Stimulated activated CD4-positive, alpha-beta T cell treated with anti-CD3 and anti-CD28 coated beads, Interleukin-12 subunit alpha, Interleukin-12 subunit beta, amount 100 ng/mL, for 24 hours (primary cell): ENCODE measurements at places on chromosomes 1 and 21.

GRCh38 chr1:83559129-83559840 is 439.6 kb downstream of the TTLL7 start:
- DNase-seq, result no peak

DNA sequence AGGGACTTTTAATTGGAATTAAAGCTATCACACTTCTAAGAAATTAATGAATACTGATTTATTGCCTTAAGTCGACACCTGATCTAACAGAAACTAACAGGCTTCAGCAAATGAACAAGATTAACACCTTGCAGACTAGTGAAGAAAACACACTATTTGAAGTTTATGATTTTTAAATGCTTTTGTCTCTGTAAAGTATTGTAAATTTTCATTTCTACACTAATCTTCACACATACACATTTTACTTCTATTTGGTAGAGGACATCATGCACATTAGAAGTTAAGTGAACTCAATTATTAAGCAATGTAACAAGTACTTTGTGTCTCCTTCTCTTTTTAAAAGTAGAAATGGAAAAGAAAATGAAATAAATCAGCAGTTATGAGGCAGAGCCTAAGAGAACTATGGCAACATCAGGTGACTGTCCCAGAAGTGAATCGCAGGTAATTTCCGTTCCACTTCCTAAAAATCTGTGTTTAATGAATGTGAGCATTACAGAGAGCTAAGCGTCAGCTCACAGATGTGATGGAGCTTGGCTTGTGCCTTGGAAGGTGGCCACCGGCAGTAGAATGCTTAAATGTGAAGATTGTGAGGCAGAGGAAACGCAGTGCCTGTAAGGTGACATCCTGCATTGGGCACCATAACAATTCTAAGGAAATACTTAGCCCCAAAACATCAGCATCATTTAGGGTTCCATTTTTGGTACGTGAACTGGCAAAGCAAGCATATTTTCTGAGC is 1.2 kb downstream of the PRMT2 start:
- DNase-seq, result no peak

DNA sequence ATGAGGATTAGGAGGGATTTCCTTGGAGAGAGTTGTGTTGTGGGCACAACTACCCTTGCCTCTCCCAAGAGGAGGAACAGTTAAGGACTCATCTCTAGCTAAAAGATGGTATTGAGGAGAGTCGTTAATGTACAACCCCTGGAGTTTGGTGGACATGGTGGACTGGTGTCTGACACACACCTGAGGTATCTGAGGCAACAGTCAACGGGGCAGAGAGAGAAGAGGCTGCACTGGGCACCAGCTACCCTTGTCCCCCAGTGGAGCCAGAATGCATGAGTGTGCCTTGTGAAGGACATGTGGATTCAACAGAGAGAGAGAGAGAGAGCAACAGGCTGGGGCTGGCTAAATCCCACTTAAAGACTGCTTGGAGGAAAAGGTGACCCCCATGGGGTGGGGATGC is 13.0 kb downstream of the RAB7B start:
- DNase-seq, result no peak

DNA sequence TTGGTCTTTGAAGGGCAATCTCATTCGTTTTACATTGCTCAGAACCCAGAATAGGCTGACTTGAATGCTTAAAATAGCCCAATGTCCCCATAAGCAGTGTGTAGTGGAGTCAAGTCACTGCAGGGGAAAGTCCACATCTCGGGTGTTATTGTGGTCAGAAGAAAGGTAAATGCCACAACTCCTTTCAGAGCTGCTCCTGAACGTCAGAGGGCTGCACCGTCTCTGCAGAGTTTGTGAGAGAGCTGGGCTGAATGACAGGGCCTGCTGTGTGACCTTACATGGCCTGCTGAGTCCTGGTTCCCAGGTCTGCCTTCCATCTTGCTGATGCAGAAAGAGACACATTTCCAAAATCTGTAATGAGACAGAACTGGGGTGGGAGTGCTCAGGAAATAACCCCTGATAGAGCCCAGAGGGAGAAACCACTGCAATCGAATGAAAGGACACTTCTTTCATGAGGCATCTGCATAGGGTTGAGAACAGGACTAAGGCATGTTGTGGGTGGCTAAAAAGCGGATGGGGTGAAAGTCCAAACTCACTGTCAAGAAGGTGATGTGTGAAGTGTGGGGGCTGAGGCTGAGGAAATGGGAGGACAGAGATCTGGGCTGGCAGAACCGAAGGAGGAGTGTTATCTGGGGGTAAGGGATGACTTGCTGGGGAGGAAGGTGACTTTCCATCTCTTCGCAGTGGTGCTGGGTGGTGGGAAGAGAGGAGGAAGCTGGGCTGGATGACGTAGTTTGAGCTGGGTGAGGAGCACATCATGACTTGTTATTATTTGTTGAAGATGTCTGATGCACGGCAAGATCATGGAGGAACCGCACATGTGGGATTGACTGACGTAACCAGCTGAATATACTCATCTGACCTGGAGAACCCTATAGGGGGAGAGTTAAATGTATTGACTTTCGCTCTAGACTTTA is 33.7 kb downstream of the XCL2 start:
- DNase-seq, result no peak

DNA sequence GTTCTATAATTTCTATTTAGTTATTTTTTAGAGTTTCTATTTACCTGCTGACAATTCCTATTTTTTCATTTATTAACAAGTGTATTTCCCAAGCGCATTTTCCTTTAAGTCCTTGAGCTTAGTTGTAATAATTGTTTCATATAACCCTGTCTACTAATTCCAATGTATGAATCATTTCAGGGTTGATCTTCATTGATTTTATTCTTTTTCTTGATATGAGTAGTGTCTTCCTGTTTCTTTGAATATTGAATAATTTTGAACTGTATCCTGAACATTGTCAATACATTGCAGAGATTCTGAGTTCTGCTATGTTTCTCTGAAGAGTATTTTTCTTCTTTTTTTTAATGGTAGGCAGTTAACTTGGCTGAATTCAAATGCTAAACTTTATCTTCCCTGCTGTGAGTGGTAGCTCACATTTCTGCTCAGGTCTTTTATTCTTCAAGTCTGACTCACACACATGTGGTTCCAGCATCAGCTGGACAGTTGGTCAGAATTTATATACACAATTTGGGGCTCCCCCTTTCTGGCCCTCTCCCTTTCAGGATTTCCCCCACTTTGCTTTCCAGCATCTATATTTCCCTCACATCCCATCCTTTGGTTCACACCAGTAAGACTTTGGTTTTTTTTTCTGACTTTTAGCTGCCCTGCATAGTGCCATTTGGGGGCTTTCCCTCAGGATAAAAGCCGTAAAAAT is 54.4 kb upstream of the WDR26 start:
- DNase-seq, result no peak

- DNase-seq, result no peak
These were observed 78.1 kb downstream of the KCTD3 start for GRCh38 chr1:215645182-215645581.

- no peak for DNase-seq
These were observed 61.6 kb upstream of the SPAG17 start for GRCh38 chr1:118246646-118247045.

DNA sequence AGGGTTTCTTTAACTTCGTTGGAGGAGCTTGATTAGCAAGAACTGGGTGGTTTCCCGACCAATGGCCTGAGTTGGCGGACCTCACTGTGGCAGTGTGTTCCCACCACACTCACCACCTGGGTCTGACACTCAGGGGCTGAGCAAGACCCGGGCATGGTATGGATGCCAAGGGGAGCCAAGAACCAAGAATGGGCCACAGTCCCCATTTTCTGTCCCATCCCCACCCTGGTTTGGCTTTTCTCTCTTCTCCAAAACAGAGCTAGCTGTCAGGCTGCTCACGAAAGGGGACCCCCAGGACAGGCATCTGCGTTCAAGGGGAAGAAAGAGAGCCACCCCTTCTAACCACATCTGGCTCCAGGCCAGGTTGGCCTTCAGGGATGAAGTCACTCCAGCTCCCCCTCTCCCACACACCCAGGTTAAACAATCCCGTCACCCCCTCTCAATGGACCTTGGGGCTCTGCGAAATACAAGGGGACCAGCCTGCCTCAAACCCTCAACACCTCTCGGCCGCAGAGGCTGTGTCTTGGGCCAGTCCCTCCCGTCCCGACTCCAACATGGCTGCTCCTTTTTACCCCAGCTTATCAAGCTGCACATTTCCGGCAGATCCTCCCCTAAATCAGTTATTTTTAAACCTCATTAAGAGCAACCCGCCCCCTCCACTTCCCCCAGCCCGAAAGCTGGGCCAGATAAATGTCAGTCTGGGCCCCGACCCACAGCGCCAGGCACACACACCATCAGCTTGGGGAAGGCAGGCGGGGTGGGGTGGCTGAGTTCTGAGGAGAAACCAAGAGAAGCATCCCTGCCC is 3.4 kb downstream of the TAGLN2 start:
- DNase-seq, result no peak

GRCh38 chr1:147109041-147109440 is 63.2 kb downstream of the PRKAB2 start:
- no peak for DNase-seq
